Left renal cortex interstitium (tissue), 4 donors: ENCODE measurements at places on chromosomes 11 and 22.

DNA sequence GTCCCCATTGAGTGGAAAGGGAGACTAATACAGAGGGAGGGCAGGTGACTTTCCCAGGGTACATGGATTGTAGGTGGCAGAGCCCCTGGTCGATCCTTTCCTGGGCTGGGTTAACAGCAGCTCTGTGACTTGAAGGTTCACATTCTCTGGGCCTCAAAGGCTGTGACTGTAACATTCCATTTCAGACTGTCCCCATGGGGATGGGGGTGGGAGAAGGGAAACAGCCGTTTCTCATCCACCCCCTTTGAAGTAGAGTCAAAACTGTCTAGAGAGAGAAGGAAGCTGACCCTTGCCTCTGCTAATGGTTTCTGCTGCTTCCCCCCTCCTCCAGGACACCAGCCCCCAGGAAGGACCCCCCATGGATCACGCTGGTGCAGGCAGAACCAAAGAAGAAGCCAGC, 19.2 kb downstream of the MICALL1 start:
- DNase-seq, result no peak

GRCh38 chr22:46308283-46308988, 11.8 kb downstream of the GTSE1 start:
- DNase-seq, result no peak

- DNase-seq, result no peak
Measured at GRCh38 chr22:40416267-40416570, 45.8 kb downstream of the SGSM3 start.

GRCh38 chr11:108497317-108498045, 703 bp downstream of the POGLUT3 start:
- DNase-seq, result peak; percentile 88

GRCh38 chr11:31757260-31757835, 53.8 kb downstream of the PAX6 start:
- no peak for DNase-seq

- no peak for DNase-seq
Measured at GRCh38 chr22:29060251-29060869, 1.3 kb downstream of the C22orf31 start.

DNA sequence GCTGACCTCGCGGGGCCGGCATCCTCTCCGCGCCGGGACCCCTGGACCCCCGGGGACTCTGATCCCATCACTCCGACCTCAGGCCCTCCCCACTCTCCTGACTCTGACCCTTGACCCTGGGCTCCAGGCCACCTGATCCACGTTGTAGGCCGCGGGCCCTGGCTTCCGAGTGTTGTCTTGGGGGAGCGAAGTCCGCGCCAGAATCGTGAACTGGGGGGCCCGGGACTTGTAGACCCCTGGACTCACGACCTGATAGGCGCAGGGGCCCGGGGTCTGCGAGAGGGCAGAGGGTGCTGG, 716 bp upstream of the TYMP start:
- DNase-seq, result no peak

DNA sequence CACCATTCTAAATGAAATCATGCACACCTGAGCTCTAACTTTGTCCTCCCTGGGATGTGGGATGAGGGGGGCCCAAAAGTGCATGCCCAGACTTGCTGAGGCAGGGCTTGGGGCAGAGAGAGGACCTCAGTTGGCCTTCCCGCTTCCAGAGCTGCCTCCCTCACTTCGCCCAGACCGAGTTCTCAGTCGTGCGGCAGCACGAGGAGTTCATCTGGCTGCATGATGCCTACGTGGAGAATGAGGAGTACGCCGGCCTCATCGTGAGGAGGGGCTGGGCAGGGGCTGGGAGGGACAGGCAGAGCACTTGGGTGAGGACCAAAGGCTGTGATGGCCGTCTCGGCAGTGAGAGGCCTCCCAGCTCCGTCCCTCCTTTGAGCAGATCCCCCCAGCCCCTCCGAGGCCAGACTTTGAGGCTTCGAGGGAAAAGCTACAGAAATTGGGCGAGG, 8.2 kb downstream of the CFL1 start:
- DNase-seq, result no peak

DNA sequence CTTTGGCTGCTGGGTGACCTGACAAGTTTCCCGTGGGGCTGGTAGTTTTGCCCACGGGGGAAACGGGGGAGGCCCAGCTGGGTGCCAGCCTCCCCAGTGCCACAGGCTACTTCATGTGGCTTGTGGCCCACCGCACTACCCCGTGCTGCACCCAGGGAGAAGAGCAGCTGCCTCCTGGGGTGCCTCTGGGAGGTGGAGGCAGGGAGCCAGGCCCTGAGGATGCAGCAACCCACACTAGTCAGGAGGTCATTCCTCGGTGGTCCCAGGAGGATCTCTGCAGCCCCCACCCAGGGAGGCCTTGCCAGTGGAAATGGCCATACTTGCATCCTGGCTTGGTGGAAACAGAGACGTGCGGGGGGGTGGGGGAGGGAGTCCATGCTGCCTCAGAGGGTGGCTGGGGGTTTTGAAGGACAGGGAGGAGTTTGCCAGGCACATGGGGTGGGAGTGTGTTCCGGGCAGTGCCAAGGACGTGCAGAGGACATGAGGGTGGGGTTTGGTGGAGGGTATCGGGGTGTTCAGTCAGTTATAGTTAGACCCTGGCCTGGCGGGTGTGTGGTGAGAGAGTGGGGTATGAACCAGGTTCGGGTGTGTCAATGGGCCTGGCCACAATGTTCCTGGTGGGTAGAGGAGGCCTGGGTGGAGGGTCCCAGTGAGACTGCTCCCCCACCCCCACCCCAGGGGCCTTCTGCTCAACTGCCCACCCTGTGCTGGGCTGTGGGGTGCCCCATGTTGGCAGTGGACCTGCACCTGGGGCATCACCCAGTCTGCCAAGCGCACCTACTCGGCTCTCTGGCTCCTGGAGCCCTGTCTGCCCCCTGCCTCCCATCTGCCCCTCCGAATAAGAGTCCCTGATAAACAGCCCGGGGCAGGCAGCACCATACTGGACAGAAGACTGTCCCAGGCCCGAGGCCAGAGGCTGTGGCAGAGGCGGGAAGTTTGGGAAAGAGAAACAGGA, 3.8 kb downstream of the PIM3 start:
- no peak for DNase-seq

DNA sequence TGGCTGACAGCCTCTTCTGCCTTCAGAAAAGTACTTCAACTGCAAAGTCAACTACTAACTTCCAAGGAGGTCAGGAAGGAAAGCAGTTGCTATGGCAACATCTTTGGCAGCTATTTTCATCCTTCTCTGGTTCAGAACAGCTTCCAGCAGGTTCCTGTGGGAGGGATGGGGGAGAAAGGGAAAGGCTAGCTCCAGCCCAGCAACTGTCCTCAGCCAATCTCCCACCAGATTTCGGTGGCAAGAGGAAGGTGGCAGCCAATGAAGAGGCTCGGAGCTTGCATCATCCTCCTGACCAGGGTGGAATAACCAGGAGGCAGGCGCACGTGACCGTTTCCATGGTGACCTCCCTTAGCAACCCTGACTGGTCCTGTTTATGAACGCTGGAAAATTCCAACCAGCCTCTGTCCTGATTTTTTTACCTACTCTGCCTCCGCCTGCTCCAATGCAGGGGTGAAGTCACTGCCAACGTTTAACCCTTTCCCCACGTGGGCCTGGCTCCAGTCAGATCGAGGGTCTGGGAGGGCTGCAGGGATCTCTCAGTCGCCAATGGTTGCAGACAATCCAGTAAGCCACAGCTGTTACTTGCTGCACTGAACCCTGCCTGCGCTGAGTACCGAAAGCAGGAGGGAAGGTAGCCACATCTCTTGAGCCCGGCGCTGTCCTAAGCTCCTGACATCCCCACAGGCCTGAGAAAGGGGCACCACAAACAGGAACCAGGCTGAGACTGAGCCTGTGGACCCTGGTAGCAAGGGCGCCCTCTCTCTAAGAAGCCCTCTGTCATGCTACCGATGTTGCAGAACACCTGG, 11.2 kb upstream of the MALAT1 start:
- DNase-seq, result peak; percentile 99

- no peak for DNase-seq
Measured at GRCh38 chr22:19527861-19528417, 3.7 kb upstream of the CLDN5 start.

DNA sequence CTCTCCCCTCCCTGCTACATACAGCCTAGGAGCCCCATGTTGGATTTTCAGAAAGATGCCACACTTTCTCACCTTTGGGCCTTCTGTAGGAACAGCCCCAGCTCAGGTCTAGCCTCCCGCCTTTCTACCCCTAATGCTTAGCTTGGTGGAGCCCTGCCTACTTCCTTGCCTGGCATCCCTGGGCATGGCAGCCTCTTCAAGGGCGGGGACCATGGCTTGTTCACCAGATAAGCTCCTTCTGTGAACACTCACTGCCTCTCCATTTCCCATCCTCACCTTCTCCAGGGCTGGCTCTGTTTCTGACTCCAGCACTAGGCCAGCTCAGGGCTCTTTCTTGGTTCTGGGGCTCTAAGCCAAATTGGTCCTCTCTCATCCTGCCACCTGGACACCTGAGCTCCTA, 1.4 kb downstream of the SEPTIN3 start:
- no peak for DNase-seq

DNA sequence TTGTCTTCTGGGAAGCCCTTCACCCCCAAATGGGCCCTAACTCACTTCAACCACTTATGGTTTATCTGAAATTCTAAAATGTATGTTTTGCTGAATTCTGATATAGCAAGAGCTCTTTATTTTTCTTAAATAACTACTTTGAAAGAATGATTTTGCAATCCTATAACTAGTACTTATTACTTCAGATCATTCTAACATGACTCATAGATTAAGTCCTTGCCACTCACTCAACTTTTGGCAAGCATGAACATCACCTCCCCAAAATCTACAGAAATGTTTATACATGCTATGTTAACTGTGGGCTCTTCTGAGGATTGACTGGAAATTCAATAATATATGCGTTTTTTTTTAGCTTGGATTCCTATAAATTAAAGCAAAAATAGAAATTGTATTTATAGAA, 367.4 kb upstream of the FAT3 start:
- DNase-seq, result no peak

DNA sequence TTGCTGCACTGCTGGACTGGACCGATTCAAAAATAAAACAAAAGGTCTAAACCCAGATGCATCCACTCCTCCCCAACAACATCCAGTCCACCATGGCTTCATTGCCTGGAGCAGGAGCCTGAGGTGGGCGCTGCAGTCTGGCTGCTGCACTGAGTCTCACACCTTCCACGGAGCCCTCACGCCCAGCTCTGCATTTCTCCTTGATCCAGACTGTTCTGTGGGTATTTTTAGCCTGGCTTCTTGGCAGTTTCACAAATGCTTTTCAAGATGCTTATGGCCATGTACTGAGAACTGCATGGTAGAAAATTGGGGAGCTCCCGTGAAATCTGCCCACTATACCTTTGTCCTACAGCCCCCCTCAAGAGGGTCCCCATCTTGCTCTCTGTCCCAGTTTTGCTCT, 53.3 kb upstream of the JAM3 start:
- no peak for DNase-seq

DNA sequence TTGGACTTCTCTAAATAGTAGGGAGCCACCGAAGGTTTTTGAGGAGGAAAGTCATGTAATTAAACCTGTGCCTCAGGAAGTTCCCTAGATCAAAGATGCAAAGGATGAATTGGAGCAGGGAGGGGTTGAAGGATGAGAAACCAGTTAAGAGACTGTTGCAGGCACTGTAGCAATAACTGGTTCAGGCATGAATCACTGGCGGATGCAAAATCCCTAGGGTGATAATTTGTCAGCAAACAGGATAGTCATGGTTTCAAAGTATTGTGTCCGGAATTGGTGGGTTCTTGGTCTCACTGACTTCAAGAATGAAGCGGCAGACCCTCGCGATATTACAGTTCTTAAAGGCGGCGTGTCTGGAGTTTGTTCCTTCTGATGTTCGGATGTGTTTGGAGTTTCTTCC, 19.9 kb downstream of the TRIOBP start:
- DNase-seq, result no peak

- DNase-seq, result no peak
Measured at GRCh38 chr22:36073476-36073875, 44.9 kb upstream of the RBFOX2 start.

DNA sequence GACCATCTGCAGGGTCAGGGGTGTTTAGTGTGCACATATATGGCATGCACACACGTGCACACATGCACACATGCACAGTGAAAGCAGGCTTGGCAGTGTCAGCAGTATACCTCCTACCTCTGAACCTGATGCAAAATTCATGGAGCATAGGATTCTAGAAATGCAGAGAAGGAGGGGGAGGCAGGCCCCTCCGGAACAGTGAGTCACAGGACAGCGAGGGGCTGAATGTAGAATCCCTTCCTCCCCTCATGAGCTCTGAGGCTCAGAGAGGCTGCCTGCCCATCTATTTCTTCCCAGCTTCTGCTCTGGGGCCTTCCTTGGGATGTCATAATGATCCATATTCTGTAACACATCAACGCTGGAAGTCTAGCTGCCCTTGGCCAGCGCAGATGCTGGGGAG, 66.7 kb upstream of the NECTIN1 start:
- DNase-seq, result no peak

GRCh38 chr22:19514831-19515565, 9.2 kb downstream of the CLDN5 start:
- no peak for DNase-seq

GRCh38 chr11:65260756-65261590, 789 bp upstream of the POLA2 start:
- DNase-seq, result no peak

DNA sequence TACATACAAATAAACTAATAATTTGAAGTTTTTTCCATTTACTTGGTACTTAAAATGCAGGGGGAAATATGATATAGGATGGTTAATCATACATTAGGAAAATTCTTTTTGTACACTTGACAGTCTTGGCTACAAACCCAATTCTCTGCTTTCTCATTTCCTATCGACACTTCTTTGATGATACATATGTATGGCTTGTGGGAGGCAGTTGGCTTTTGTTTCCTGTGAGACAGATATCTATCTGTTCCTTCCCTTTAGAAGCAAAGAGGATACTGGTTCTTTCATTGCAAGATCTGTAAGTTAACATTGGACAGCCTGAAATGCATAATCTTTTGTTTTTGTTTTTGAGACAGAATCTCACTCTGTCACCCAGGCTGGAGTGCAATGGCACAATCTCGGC, 47.9 kb upstream of the ADORA2A start:
- DNase-seq, result no peak

DNA sequence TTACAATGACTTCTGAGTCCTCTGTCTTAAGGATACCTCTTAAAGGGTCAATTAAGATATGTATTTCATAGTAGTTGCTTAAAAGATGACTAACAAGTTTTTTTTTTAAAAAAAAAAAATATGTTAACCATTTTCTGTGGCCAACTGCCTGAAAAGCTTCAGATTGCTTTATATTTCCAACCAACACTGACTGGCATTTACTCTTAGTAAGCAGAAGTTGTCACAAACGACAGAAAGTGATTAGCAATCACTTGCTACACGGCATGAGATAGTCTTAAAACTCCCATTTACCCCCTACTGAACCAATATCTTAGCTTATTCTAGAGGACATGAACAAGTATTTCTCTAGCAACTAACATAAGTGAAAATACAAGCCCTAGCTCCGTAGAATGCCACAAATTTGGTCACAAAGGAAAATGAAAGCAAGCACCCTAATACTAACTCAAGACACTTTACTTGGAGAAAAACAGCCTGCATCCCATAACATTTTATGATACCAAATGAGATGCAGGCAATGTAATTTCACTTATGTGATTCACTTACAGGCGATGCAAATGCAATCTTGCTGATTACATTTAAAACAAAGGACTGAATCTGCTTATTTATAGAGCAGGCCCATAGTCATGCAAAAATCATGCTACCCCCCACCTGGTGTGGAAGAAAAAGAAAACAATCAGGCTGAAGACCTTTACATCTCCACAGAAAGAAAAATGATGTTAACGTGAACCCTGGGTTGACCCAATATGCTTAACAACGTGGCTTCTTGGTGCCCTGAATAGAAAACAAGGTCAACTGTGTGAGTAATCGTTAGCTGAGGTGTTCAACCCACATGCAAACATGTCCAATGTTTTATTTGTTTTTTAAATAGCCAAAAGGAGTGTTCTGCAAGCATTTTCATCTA, 25.7 kb downstream of the MPPED2 start:
- no peak for DNase-seq

GRCh38 chr22:39592081-39593065, 21.8 kb downstream of the CACNA1I start:
- DNase-seq, result no peak
